ENCODE measurements at places on chromosomes 13 and 19.

DNA sequence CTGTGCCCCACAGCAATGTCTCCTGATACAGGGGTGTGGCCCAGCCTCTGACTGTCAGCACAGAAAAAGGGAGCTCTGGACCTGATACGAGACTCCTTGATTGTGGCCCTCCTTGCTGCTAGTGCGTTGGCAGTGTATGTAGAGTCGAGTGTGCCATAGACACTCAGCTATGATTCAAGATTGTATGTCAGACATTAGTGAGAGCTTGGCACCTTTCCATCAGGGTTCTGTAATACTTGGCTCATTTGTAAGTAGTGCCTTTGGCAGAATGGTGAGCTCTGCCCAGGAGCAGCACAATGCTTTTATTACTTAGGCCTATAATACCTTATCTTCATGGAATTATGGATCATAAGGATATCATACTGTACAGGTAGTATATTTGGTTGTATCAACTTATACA, 83.4 kb downstream of the ATP8A2 start:
- no peak for DNase-seq

DNA sequence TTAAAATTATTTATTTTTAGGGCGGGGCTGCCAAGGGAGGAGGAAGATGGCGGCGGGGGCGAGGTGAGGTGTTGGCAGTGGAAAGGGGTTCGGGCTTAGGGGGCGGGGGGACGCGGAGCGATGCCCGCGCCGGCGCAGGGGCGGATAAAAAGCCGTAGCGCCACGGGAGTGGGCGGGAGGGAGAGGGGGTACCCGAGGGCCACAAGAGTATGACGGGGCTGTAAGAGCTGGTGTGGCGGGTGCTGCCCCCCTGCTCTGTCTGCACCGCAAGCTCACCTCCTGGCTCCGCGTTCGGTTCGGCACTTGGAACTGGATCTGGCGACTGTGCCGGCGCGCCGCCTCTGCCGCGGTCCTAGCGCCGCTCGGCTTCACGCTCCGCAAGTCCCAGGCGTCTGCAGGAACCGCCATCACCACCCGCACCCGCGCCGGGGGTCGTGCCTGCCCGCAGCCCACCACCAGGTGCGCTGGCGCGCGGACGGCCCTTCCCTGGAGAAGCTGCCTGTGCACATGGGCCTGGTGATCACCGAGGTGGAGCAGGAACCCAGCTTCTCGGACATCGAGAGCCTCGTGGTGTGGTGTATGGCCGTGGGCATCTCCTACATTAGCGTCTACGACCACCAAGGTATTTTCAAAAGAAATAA, 265.2 kb upstream of the SGCG start:
- DNase-seq, result no peak

GRCh38 chr13:96850538-96851145, 143.6 kb downstream of the OXGR1 start:
- DNase-seq, result no peak

DNA sequence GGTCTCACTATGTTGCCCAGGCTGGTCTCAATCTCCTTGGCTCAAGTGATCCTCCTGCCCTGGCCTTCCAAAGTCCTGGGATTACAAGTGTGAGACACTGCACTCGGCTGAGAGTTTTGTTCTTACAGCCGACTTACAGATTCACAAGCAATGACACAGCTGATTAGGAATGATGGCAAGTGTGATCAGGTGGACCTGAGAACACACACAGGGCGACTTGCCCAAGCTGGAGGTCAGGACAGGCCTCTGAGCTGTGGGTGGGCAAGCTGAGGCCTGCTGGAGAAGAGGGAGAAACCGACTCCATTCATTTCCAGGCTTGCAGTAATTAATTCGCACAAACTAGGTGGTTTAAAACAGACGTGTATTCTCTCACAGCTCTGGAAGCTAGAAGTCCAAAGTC, 8.1 kb upstream of the ATG4D start:
- no peak for DNase-seq

- DNase-seq, result no peak
These were observed 9.2 kb upstream of the CEACAM18 start for GRCh38 chr19:51469162-51469561.

- DNase-seq, result no peak
These were observed 29.0 kb upstream of the ZNF564 start for GRCh38 chr19:12580180-12580694.

DNA sequence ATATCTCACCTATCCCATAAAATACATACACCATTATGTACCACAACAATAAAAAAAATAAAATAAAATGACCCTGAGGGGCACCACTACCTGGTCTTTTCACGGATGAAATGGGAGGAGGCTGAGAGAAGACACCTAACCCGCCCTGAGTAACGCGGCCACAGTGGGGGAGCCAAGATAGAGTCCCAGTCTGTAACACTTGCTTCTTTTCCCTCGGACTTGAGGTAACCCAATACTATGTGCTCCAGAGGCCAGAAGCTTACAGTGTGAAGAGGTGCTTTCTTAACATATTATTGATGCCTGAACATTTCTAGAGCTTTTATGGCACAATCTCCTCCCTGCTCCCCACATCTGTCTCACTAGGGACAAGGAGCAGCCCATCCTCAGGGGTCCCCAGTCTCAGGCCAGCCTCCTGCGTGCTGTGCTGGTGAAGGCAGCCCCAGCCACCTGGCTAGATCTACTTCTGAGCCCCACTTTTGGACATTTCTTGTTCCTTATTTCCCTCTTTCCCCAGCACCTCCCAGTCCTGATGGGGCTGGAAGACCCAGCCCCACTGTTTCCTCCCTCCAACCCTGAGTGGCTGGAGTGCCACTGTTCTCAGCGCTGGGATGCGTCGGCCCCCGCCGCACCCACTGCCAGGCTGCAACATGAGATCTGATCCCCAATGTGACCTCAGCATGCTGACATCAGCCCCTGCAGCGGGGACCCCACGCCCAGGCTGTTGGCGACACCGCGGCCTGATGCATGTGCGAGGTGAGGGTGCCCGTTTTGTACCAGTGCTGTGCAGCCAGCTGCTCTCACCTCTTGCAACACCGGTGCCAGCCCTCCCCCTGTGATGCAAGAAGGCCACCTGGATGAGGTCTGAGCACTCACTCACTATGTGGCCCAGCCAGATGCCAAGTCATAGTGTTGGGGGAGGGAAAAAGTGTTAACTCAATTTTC, 143.3 kb downstream of the DCLK1 start:
- no peak for DNase-seq

GRCh38 chr19:19544257-19544953, 6.3 kb downstream of the CILP2 start:
- DNase-seq, result no peak
